Fibroblast of lung (primary cell): ENCODE measurements at places on chromosomes 1 and 21. TPM values are rescaled to one million over a fixed set of nuclear protein-coding genes. Genes with fewer than 3 reads are reported as not detected.
A peak's percentile ranks its signal among the peaks of the same experiment; 100 is the strongest.

AVPR1B gene
- total RNA-seq: not detected in 2 replicates

TMEM269 gene
- total RNA-seq: 0.17 TPM in 1 of 2 replicates, not detected in the other

EFNA1 gene
- total RNA-seq: 0.26 TPM in 1 of 2 replicates, not detected in the other

GABRD gene
- total RNA-seq: not detected in 2 replicates

SPAG17 gene
- total RNA-seq: under 0.01 and 0.33 TPM in 2 replicates

RBP7 gene
- not detected in 2 replicates for total RNA-seq

FCGR2B gene
- not detected in 2 replicates for total RNA-seq

ZNF436 gene
- total RNA-seq: 31.5 and 32.6 TPM in 2 replicates

ORC1 gene
- 0.26 and 0.83 TPM in 2 replicates for total RNA-seq

MPL gene
- total RNA-seq: not detected in 2 replicates

BMP8B gene
- not detected in 2 replicates for total RNA-seq

DNA sequence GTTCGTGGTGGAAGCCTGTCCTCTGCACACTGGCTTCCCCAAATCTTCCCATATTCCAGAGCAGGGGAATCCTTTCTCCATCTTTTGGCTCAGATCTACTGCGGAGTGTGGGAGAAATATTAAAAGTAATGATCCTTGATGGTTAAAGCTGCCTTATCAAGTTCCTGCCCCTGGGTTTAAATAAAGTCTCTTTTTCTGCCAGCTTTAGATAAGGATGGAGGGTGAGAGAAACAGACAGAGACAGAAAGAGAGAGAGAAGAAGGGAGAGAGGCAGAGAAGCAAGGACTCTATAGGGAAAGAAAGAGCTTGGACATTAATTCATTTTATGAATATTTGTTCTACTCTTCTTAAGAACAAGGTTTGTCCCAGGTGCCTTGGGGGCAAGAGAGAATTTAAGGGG, 98.0 kb downstream of the KCNJ15 start:
- no peak overlapping the region for H3K27ac ChIP-seq
- no peak overlapping the region for H3K4me3 ChIP-seq
- no peaks in the 10 kb centered on the region for H3K36me3 ChIP-seq
- H3K27me3 ChIP-seq: no peaks in the 10 kb centered on the region
- no peak for DNase-seq

DNA sequence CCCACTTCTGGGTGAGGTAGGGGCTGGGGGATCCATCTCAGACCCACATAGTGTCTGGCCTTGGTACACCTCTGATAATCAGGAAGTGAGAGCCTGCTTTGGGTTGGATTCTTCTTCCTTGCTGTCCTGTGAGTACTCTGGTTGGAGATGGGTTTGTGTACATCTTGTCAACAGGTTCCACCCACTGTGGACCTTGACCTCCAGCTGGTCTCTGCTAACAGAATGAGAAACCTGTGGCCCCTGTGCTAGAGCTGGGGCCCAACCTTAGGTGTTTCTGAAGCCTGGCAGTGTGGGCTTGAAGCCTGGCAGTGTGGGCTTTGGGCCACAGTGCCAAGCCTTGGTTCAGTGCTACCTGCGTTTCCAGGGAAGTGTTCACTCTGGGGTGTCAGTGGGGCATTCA, 2.6 kb downstream of the ZBTB48 start:
- no peak overlapping the region for H3K27ac ChIP-seq
- H3K36me3 ChIP-seq: peaks cover 2% of the 10 kb centered on the region
- H3K27me3 ChIP-seq: no peaks in the 10 kb centered on the region
- DNase-seq: no peak
- H3K4me1 ChIP-seq: peaks cover 12% of the 10 kb centered on the region
- no peak overlapping the region for H3K4me3 ChIP-seq

GRCh38 chr1:160432371-160432786, 32.0 kb downstream of the VANGL2 start:
- H3K4me1 ChIP-seq: no peaks in the 10 kb centered on the region
- no peak overlapping the region for H3K4me3 ChIP-seq
- H3K27ac ChIP-seq: no peak overlapping the region
- no peaks in the 10 kb centered on the region for H3K27me3 ChIP-seq
- DNase-seq: no peak
- no peaks in the 10 kb centered on the region for H3K36me3 ChIP-seq

GRCh38 chr21:14527696-14528652, 18.1 kb downstream of the SAMSN1 start:
- no peaks in the 10 kb centered on the region for H3K36me3 ChIP-seq
- H3K4me3 ChIP-seq: no peak overlapping the region
- H3K27ac ChIP-seq: no peak overlapping the region
- H3K27me3 ChIP-seq: no peaks in the 10 kb centered on the region

GRCh38 chr1:22328331-22329147, 123.1 kb upstream of the ZBTB40 start:
- no peaks in the 10 kb centered on the region for H3K36me3 ChIP-seq
- H3K27me3 ChIP-seq: peaks cover 13% of the 10 kb centered on the region
- H3K4me1 ChIP-seq: no peaks in the 10 kb centered on the region
- H3K4me3 ChIP-seq: no peak overlapping the region

- peaks cover 16% of the 10 kb centered on the region for H3K4me1 ChIP-seq
- peaks cover 10% of the 10 kb centered on the region for H3K36me3 ChIP-seq
- no peak overlapping the region for H3K27ac ChIP-seq
- no peaks in the 10 kb centered on the region for H3K27me3 ChIP-seq
- no peak for DNase-seq
Measured at GRCh38 chr21:43737158-43737950, 18.4 kb downstream of the PDXK start.

DNA sequence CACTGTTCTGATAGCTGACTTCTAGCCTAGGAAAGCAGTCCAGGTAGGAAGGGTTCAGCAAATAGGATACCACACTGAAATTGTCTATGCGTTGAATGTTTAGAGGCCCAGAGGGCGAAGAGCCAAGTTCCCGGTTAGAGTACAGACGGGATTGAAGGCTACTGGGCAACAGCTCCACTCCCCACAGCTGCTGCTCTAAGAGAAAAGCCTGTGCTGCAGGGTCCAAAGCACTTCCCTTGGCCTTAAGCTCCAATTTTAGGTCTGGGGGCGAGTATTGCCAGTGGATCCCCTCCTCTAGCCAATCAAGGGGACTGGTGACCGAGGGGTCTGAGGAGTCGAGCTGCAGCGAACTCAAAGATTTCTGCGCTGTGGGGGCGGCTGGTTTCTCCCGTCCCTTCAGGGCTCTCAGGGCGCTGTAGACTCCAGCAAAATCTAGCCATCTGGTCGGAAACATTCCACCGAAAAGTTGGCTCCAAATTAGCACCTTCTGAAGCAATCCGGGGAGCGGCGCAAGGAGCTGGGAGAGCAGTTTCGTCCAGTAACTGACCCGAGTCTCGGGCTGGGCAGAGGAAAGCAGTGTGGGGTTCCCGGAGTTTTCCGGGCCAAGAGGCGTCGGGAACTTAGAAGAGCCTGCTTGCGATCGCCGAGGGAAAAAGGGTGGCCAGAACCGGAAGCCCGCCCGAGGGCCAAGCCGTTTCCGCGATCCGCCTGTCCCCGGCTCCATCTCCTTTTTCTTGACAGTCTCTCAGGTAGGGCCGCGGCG, 748 bp downstream of the PPP1R15B start:
- no peaks in the 10 kb centered on the region for H3K27me3 ChIP-seq
- peak; percentile 51 for DNase-seq
- peak overlapping the region; percentile 96 for H3K4me3 ChIP-seq
- no peaks in the 10 kb centered on the region for H3K36me3 ChIP-seq
- peak overlapping the region; percentile 100 for H3K27ac ChIP-seq

DNA sequence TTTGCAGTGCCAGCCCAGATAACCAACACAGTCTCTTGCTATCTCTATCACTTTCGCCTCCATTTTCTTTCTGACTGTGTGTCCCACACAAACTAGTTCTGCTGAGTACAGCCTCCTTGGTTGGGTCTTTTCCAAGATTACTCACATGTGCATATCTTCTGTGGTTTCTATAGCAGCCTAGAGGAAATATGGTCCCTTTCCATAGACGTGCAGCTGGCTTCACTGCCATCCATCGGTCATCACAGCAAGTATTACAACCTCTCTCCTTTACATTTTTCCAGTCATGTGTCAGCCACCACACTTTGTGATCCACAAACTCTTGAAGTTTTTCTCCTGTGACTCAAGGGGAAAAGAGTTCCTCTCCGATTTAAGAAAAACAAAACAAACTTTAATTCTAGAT, 893.4 kb upstream of the ADGRL4 start:
- no peaks in the 10 kb centered on the region for H3K27me3 ChIP-seq
- H3K4me3 ChIP-seq: no peak overlapping the region
- DNase-seq: peak; percentile 99
- H3K36me3 ChIP-seq: no peaks in the 10 kb centered on the region
- peak overlapping the region; percentile 73 for H3K27ac ChIP-seq

DNA sequence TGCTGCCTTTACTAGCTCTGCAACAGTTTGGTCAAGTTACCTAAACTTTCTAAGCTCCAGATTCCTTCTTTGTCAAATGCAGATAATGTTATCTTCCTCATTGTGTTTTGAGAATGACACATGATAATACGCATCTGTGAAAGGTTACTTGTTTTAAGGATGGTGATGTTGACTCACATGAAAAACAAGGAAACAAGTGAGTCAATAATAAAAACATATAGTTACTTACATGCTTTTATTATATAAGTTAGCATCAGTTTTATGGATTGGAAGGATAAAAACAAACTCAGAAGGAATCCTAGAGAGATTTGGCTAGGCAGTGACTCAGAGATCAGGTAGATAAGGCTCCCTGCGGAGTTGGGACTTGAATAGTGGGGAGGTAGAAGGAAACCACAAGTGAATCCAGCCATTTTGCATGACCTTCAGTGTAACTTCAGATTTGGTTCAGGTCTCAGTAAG, 144.6 kb downstream of the LMO4 start:
- H3K4me1 ChIP-seq: no peaks in the 10 kb centered on the region
- H3K4me3 ChIP-seq: no peak overlapping the region
- no peaks in the 10 kb centered on the region for H3K36me3 ChIP-seq
- H3K27ac ChIP-seq: no peak overlapping the region

DNA sequence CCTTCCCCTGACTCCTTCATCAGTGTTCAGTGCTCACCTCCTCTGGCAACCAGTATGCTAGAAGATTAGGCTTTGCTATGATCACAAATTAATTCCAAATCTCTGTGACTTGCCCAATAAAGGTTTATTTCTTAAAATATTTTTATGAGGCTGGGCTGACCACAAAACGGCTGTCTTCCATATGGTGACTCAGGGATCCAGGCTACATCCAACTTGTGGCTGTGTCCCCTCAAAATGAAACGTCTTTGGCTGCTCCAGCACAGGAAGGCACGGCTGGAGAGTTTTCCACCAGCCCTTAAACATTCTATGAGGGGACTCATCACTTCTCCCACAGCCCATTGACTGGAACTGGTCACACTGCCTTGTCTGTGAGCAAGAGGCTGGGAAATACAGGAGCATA, 131.5 kb downstream of the HUNK start:
- no peaks in the 10 kb centered on the region for H3K4me1 ChIP-seq
- H3K36me3 ChIP-seq: no peaks in the 10 kb centered on the region
- H3K27me3 ChIP-seq: no peaks in the 10 kb centered on the region
- no peak overlapping the region for H3K4me3 ChIP-seq
- H3K27ac ChIP-seq: no peak overlapping the region
